ENCODE measurements at places on chromosomes 3 and 15.

DNA sequence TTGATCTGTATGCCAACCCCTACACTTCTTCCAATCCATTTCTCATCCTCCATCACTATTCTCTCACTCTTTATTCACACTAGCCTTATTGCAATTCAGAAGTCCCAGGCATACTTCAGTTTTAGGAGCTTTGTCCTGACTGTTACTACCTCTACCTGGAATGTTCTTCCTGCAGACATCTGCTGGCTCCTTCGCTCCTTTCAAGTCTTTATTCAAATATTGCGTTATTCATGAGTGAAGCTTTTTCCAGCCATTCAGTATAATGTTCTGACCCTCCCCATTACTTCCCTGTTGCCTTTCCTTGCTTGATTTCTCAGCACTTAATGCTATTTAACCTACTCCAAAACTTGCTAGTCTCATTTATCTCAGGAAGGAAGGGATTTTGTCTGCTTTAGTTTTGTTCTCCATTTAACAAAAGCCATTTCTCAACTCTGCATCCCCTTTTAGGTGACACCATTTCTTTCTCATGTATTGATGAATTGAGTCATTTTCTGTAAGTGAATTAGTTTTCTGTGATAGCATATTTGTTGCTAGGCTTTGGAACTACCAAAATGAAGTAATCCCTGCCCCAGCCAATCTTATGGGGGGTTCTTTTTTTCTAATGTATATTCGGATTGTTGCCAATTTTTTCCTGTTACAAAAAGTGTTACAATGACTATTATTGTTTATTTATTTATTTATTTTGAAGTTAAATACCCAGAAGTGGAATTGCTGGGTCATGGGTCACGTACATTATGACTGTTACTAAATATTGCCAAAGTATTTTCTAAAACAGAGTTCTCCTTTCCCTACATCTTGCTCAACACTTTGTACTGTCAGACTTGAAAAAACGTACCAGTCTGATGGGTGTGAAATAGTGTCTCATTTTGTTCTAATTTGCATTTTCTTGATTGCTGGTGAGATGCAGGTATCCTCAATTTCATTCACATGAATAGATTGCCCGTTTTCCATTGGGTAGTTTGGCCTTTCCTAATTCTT lies 9.4 kb downstream of the ATP11B start:
- DNase-seq, result no peak

GRCh38 chr3:155611456-155611855 lies 133.4 kb downstream of the PLCH1 start:
- no peak for DNase-seq

- no peak for DNase-seq
Measured at GRCh38 chr15:99447497-99448371, 118.0 kb upstream of the MEF2A start.

DNA sequence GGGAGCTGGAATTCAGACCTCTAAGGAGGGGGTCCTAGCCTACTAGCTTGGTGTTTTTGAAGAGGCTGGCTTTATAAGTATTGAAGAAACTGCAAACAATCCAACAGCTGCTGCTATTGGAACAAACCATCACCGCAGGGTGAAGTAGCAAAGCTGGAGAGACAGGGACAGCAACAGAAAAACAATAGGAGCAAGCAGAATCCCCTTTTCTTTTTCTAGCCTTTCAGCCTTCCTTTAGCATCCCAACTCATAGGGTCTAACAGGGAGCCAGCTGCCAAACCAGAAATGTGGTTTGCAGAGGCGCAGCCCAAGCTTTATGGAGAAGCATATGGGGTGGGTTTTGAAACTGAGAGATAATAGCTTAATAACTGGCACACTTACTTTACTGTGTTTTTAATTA lies 106.2 kb upstream of the CHMP2B start:
- DNase-seq, result no peak

Measured in GM13977 (cell line).